ENCODE measurements at places on chromosomes 1 and 21.

DNA sequence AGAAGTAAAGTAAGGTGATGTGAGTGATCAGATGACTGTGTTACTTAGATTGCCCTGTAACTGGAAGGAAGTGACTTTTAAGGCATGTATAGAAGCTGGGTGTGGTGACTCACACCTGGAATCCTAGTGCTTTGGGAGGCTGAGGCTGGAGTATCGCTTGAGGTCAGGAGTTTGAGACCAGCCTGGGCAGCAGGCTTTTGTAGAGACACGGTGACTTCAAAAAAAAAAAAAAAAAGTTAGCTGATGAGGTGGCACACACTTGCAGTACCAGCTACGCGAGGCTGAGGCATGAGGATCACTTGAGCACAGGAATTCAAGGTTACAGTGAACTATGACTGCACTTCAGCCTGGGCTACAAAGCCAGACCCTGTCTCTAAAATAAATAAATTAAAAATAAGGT, 2.3 kb upstream of the USP16 start:
- no peak for DNase-seq

- DNase-seq, result no peak
Observed at GRCh38 chr1:243390162-243390791, 134.4 kb downstream of the SDCCAG8 start.

DNA sequence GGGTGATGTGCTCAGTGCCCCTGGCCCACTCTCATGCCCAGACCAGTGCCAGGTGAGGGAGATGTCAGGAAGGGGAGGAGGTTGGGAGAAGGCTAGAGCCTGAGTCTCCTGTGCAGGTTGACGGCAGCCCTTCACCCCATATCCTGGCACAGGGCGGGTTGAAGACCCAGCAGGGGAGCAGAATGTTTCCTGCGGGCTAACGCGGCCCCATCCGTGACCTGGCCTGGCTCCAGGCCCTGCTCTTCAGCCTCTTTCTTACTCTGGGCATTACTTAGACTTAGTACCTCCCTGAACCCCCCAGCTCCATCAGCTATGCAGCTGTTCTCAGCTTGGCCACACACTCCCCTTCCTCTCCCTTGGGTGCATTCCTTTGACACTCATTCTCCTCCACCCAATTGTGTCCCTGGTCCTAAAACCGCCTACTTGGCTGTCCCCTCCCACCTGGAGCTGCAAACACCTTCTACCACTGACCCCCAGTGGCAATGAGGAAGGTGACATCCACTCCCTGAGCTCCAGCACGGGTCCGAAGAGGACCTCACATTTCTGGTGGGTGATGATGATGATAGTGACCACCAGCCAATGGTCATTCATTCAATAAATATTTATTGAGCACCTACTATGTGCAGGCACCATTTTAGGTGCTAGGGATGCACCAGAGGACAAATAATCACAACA, 179.0 kb downstream of the PTPRU start:
- no peak for DNase-seq

GRCh38 chr1:44262414-44262813, 49.1 kb downstream of the DMAP1 start:
- no peak for DNase-seq

DNA sequence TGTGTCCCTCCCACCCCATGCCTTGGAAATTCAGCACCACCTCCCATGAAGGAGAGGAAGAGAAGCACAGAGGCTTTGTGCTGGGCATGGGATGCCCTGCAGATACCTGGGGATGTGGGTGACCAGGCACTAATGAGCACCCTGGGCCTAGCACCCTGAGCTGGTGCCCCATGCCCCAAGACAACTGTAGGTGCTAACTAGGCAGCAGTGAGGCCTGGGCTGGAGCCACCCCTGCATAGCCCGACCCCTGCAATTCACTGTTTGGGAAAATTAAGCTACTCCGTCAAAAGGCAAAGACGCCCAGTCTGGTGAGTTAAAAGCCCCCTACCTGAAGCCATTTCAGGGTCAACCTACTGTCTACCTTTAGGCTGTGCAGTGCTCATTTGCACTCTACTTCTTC, 5.4 kb downstream of the KCNA2 start:
- DNase-seq, result no peak

DNA sequence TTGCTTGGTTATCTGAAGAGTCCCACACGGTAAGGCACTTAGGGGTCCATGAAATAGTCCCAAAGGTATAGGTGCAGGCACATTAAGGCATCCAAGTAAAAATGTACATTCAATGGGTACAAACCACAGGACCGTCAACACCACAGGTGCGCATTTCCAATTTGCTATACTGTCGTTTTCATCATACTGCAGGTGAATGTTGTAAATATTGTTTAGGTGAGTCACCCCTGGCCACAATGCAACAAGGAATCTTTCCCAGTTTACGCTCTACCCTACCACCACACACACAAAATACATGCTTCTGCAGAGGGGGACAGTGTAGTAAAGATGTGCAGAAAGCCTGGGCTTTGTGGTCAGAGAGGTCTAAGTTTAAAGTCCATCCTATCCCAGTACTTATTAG, 13.7 kb downstream of the CADM3 start:
- DNase-seq, result no peak

DNA sequence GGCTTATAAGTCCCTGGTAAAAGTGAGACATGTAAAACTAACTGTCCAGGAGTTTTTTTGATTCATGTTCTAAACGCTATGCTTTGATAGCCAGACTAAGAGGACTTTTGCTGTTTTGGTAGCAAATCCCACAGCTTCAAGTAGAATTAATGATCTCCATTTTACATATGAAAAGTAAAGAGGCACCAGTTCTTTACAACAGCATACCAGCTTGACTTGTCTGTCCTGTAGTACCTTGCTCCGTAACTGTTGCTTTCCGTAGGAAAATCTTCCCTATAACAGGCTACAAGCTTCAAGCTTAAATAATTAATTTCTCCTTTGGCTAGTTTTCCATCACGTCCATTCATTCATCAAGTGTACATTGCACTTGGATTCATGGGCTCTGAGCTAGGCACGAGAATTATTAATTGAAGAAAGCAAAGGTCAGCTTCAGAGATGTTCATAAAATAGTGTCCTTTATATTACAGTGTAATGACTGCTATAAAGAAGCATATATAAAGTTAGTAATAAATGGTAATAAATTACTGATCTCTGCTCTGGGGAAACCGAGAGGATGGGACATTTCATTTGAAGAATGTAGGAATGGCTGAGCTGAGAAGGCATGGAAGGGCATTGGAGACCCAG, 29.2 kb downstream of the B3GALT5 start:
- DNase-seq, result no peak

GRCh38 chr21:46458315-46459023, at the start of gene DIP2A:
Gene DIP2A (plus strand): TSS chr21:46458891. CDS start chr21:46459132, 241 bp downstream.
- DNase-seq, result peak; percentile 90

DNA sequence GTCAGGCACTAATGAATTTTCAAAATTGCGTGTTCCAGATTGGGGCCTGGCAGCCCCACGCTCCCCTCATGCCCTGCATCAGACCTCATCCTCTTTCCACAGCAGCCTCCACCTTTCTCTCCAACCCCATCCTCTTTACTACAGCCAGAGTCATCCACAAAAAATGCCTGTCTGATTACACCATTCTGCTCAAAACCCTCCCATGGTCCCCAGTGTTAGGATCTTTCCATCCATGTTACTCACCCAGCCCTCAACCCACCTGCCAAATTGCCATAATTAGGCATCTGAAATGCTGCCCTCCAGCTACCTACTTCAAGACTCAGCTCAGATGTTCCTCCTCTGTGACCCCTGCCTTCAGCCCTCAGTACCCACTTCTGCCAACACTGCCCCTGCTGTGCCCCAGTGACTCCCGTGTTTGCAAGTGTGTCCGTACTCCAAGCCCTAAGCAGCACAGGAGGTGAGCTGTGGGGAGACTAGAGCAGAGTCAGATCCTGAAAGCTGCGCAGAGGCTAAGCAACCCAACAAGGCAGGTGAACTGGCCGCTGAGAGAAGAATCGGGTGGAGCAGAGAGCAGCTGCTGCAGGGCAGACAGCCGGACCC, 715 bp upstream of the ARTN start:
- DNase-seq, result no peak

GRCh38 chr21:32203877-32204480, 74.9 kb downstream of the MIS18A start:
- DNase-seq, result no peak

DNA sequence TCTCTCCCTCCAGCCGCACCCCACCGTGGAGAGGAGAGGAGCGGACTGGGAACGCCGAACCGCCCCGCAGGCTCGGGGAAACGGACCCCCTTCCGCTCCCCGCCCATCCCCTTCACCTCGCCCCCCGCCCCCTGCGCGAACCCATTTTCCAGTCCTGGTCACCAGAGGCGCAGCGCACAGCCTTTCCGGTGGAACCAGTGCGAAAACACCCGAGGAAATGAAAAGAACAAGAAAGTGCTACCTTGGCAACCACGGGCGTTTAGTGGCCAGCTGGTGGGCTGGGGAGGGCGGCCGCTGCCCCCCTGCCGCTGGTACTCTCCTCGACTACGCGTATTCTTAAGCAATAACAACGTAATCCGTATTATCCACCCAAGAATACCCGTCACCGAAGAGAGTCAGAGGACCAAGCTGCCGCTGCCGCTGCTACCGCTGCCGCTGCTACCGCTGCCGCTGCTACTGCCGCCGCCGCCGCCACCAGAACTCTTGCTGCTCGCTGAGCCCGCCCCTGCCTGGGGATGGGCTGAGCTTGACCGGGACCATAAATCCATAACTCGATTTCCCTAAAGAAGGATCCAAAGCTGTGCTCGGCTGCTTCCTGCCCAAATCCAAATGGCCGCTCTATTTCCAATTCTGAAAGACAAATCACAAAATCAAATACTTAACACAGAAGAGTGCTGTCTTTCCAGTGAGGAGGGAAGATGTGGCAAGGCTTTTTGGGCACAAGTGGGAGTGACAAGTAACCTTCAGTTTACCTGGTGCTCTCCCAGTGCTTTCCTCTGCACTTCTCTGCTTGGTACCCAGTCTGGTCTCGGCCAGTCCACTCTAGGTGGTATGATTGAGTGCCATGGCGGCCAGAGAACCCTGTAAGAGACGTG, 125.2 kb upstream of the DPYD start:
- no peak for DNase-seq

DNA sequence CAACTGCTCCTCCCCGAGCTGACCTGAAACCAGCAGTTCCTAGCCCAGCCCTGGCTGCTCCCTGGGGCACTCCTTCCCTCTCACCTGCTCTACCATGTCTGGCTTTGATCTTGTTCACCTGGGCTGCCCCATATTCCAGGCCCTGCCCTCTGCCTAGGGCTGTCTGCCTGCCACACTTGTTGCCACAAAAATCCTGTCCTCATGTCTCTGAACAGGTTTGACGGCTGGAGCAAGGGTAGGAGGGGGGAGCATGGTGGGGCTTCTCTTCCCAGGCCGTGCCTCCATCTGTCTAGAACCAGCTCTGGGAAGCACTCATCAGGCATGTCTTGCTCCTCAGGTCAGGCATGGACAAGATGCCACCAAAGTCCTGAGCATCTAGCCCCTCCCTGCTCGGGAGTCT, 44.3 kb upstream of the WNT2B start:
- DNase-seq, result no peak

DNA sequence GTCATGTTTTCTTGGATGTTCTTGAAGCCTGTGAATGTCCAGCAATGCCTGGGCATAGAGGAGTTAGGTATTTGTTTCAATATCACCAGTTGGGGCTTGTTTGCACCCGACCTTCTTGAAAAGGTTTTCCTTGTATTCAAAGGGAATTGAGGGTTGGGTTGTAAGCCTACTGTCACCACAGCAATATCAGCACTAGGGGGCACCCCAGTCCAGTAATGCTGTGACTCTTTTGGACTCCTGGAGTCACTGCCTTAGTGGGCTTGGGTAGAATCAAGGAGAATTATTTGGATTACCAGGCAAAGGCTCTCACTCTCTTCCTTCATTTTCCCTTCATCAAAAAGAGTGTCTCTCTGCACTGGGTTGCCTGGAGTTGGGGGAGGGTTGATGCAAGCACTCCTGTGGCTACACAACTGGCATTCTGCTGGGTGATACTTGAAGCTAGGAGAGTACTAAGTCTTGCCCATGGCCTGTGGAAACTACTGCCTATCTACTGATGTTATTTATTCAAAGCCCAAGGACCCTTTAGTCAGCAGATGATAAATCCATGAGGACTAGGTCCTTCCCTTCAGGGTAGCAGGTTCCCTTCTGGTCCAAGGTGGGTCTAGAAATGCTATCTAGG, 34.5 kb downstream of the OR10R2 start:
- peak; percentile 7 for DNase-seq

DNA sequence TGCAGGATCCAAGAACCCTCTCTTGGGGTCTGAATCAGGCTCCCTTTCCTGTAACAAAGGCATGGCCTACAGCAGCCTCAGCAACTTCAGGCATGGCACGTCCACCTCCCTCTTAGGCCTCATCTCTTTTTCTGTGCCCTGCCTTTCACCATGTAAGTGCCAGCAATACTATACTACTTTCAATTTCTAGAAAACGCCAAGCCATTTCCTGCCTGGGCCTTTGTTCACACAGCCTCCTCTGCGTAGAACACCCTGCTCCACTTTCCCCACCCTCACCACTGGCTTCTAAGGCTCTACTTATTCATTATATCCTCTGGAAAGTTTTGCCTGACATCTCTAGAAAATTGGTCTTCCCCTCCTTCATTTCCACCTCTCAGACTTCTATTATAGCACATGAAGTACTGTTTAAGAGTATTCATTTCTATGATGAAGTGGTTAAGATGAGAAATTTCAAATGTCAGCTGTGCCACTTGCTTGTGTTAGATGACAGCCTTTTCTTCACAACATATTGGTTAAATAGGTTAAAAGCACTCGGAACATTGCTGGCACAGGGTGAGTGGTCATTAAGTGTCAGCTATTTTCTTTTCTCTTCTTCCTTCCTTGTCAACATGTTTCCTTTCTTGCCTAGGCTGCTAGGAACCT, 41.6 kb upstream of the VWA5B1 start:
- peak; percentile 38 for DNase-seq

GRCh38 chr1:112496290-112496689, 12.5 kb upstream of the WNT2B start:
- DNase-seq, result no peak

- no peak for DNase-seq
Observed at GRCh38 chr1:17045634-17046333, 8.0 kb downstream of the SDHB start.

- DNase-seq, result no peak
Observed at GRCh38 chr1:179786815-179787685, 44.0 kb downstream of the FAM163A start.

GRCh38 chr1:179589509-179589908, 2.1 kb upstream of the TDRD5 start:
- no peak for DNase-seq

DNA sequence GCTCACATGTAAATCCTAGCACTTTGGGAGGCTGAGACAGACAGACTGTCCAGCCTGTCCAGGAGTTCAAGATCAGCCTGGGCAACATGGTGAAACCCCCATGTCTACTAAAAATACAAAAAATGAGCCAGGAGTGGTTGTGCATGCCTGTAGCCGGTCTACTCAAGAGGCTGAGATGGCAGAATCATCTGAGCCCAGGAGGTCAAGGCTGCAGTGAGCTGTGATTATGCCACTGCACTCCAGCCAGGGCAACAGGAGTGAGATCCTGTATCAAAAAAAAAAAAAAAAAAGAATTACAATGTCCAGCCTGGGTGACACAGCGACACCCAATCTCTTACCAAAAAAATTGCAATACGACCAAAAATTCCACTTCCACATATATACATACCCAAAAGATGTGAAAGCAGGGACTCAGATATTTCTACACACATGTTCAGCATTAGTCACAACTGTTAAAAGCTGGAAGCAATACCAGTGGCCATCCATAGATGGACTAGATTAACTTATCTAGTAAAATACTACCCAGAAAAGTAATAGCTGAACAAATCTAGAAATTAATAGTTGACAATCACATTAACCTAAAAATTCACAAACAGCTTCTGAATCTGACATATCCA, 49.2 kb downstream of the ASH1L start:
- no peak for DNase-seq
